Mesothelial cell of epicardium (in vitro differentiated cells): ENCODE measurements at places on chromosomes 7 and 10.

GRCh38 chr10:80066809-80067208, 11.7 kb upstream of the TMEM254 start:
- no peak for DNase-seq

DNA sequence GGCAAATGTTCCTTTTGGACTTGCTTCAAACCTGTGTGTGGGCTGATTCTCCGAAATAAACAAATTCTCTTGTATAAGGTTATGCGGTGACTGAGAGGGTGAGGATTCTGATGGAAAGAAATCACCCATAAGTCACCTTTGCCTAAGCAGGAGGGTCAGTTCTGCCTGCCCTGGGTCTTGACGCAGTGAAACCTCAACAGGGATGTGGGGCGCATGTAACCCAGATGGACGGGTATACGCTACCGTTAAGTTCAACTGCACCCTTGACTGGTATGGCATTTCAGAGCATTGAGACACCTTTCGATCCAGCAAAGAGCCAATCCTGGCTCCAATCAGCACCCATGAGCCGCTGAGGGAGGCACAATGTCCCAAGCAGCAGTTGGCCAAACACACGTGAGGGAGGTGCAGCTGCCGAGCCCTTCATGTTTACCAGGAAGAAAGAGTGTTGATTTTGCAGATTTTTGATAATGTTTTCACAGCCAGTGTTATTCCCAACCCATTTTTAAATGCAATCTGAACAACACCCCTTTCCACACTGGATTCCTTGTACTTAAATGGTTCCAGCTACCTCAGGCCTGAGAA, 48.1 kb downstream of the SORBS1 start:
- DNase-seq: no peak

GRCh38 chr10:10596256-10596655, 421.4 kb upstream of the CELF2 start:
- no peak for DNase-seq

- DNase-seq: no peak
Observed at GRCh38 chr10:117509573-117509972, 33.0 kb upstream of the EMX2 start.

DNA sequence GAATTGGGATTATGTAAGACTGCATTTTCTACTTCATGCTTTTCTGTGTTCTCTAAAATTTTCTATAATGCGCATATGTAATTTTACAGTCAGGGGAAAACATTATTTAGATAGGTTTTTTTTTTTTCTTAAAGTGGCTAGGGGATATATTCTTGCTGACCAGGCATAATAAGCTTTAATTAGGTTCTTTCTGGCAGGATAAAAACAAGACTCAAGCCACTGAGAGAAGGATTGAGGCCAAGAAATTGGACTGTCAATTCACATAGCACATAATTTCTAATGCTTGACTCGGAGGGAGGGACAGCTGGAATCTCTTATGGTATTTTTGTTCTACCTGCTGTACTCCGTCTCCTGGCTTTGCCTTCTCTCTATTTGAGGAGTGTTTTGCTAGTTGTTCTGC, 119.8 kb upstream of the NPVF start:
- DNase-seq: no peak

GRCh38 chr7:140300243-140301136, 97.8 kb downstream of the SLC37A3 start:
- no peak for DNase-seq

DNA sequence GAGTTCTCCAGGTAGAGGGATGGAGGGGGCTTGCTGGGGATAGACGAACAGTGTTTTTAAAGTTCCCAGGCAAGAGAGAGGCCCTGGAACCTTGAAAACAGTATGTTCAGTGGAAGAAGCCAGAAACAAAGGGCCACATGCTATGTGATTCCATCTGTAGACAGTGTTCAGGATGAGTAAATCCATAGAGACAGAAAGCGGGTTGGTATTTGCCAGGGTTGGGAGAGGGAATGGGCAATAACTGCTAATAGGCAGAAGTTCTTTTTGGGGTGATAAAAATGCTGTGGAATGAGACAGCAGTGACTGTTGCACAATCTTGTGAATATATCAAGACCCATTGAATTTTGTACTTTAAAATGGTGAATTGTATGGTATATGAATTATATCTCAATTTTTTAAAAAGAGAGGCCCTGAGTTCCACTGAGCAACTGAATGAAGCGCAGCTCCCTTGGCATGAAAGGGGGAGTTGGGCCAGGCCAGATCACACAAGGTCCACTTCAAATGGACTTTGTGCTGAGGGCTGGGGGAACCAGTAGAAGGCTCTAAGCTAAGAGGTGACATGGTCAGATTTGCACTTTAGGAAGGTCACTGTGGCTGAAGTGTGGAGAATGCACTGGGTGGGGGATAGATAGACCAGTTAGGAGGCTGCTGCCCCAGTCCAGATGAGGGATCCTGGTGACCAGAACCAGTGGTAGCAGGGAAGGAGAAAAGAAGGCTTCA, 34.0 kb downstream of the LEP start:
- no peak for DNase-seq

DNA sequence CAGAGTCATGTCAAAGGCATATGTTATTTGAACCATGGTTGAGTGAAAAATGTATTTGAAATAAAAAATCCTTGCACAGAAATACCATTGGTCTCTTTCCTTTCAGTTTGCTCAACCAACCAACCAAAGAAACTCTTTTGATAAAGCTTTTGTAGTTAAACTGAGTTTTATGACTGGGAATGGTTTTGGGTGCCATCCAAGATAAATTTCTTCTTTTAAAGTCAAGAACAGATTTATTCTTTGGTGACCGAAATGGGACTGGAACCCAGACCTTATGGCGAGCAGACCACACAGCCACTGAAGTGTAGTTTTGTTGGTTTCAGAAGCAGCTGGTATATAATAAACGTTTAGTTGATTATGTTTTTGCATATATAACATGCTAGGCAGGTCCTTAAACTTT, 2.8 kb upstream of the GALNT17 start:
- no peak for DNase-seq

- DNase-seq: no peak
Observed at GRCh38 chr10:73953665-73954064, 42.7 kb downstream of the PLAU start.

DNA sequence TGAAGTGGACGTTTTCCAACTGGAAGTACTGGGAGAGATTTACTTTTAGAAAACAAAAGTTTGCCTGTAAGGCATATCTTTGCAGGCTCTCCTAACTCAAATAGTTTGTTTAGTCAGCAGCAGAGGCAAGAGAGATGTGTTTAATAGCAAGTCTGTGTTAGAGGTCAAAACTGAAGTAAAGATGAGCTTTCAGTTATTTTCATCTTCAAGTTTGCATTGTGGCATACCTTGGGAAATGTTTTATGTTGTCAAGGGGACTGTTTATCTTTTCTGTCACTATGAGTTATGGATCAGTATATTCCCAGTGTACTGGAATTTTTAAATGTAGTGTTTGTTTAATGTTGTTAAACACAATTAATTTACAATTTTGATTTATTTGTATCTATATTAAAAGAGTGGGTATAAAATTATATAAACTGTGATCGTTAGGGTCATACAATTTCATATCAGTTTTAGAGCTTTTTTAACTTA, 169.7 kb upstream of the PPP1R3A start:
- no peak for DNase-seq

- no peak for DNase-seq
Observed at GRCh38 chr10:92773776-92774175, 74.5 kb upstream of the EXOC6 start.

GRCh38 chr10:67665491-67665890, 30.5 kb downstream of the CTNNA3 start:
- no peak for DNase-seq

GRCh38 chr10:60650378-60650800, 127.9 kb upstream of the CDK1 start:
- no peak for DNase-seq

- no peak for DNase-seq
Observed at GRCh38 chr7:130021105-130021834, 29.9 kb downstream of the ZC3HC1 start.

DNA sequence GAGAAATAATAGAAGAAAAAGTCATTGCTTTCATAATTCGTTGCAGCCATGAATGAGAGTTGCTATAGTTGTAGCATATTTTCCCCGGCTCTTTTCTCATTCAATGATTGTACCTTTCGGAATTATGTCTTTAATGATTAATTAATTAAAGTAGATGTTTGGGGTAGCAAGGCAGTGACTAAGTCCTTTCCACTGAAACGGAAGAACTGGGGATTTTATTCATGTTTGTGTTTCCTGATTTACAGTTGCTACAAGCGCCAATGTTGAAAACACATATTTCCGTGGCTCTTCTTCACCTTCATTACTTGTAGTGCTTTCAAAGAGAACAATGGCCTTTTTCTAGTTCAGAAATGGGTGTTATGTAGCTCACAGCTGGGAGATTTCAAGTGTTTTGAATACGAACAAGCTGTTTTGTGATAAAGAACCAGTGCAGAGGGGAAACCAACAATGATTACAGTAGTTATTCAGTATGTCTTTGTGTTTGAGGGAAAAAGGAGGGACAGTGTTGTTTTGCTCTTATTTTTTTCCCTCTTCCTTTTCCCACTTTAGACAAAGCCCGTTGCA, 153.5 kb downstream of the NSUN6 start:
- no peak for DNase-seq

- no peak for DNase-seq
Observed at GRCh38 chr7:128167042-128167701, 73.9 kb upstream of the LEP start.

DNA sequence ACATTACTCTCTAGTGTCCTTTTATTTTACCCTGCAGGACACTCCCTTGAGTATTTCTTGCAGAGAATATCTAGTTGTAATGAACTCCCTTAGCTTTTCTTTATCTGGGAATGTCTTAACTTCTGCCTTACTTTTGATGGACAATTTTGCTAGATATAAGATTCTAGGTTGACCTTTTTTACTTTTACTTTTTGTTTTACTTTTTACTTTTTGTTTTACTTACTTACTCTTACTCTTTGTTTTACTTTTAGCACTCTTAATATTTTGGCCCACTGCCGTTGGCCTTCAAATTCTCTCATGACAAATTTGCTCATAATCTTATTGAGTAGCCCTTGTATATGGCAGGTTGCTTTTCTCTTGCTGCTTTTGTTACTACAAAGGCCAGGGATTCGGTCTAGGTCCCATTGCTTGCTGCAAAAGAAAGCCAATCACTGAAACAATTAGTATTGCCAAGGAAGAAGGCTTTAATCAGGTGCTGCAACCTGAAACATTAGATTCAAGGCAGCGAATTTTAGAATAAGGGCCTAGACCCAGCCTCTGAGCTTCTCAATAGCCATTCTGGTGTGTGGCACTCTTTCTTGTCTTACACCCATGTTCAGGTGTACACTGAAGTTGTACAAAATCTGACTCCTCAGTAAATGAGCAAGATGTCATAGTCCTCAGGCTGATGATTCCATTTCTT, 137.0 kb downstream of the TES start:
- DNase-seq: no peak

- DNase-seq: no peak
Observed at GRCh38 chr7:21497072-21497471, 45.8 kb upstream of the DNAH11 start.

GRCh38 chr7:158247758-158248487, 339.7 kb downstream of the PTPRN2 start:
- DNase-seq: no peak

DNA sequence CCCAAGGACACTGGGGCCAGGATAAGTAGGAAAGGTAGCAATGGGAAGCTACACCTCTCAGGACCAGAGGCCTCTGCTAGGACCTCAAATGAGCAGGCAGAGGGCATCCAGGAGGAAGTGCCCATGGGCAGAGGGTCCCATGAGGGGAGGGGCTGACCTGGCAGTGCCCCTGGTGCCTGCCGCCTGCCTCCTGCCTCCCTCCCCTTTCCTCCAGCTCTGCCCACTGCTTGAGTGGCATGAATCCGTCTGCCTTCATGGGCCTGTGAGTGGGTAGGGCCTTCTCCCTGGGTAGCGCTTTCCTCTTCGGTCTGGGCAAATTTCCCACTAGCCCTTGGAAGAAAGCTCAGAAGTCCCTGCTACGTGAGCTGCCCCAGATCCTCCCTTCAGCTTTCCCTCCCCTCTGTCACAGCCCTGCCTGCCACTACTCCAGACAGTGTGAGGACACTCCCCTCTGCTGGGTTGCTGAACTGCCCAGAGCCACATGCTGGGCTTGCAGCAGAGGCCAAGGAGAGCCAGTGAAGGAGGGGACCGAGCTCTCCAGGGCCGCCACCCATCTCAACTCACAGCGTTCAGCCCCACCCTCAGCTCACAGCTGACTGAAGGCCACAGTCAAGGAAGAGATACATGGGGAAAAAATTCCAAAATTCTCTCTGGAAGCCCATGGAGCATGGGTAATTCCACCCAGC, 141.4 kb downstream of the ARHGAP22 start:
- no peak for DNase-seq

DNA sequence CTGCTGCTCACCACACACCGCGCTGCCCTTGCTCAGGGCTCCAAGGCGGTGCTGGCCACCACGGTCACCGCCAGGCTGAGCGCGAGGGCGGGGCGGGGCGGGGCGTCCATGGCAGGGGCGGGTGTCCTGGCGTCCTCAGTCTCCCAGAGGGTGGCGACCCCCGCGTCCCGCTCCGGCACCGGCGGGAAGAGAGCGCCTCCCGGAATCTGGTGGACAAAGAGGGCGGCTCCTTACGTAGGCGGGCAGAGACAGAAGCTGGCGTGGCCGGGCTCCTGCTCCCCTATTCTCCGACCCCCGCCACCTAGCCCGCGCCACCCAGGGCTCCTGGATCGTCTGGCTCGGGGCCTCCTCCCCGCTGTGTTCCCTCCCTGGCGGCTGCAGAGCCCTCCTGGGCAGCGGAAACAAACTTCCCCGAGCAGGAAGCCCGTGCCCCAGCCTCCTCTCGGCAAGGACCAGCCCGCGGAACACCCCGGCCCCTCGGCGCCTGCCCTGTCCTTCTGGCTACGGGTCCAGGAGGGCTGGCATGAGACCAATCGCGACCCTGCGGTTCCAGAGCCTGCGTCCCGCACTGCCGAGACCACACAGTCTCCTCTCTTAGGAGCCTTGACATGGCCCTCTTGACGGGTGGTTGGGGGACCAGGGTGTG, 133.8 kb upstream of the ZNF92 start:
- DNase-seq: peak; percentile 27

GRCh38 chr7:143878884-143879283, 23.1 kb downstream of the TCAF1 start:
- DNase-seq: no peak

DNA sequence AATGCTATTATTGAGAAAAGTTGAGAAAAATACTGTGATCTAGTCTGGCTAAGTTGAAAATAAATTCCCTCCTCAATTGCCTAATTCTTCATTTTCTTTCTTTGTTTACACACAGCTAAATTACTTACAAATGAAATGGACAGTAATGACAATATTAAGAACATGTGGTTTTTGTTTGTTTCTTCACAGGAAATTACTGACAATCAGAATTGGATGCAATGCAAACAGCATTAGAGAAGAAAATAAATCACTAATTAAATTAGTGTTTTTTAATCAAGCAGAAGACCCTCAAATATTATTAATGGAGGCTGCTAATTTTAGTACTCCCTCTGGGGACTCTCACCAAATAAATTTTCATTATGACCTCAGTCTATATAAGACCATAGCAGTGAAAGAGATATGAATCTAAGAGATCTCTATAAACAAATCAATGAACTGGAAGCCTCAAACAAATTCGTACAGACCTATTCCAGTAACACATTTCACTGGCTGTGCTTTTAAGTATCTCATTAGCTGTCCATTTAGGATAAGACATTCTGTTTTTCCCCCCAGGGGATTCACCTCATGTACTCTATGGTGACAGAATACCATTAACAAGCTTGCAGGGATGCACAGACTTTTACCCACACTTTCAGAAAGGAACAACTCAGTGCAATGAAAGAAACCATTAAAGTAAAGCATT, 202.0 kb upstream of the DGKB start:
- no peak for DNase-seq

- DNase-seq: no peak
Observed at GRCh38 chr10:77983384-77984341, 45.7 kb downstream of the POLR3A start.
